AG04449 (cell line): ENCODE measurements at places on chromosomes 7 and 10.

DNA sequence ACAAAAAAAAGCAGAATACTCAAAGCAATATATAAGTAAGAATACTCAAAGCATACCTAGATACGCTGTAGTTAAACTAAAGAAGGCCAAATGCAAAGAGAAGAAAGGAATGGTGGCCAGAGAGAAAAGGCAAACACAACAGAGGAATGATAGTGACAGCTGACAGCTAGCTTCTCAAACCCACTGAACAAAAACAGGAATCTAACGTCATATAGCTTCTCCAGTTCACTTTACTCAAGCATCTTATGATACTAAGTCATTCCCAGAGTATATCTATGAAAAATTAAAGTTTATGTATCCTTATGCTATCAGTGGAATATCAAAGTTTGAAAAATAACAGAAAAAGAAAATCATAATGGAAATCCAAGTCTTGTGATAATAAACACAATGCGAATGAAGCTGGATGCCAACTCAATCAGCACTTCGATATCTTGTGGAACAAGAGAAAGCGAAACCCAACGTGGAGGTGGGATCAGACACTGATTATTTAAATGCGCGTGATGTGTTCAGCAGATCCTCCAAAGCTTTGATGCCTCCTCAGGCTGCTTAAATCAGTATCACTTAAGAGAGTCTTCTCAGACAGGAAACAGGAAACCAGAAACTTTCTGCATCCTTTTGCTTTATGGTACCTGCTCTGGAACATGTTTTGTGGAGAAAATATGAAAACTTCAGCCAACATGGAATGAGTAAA is 102.8 kb downstream of the PIP4K2A start:
- DNase-seq = no peak

GRCh38 chr7:140206616-140207389 is 30.0 kb upstream of the KDM7A start:
- no peak for DNase-seq

DNA sequence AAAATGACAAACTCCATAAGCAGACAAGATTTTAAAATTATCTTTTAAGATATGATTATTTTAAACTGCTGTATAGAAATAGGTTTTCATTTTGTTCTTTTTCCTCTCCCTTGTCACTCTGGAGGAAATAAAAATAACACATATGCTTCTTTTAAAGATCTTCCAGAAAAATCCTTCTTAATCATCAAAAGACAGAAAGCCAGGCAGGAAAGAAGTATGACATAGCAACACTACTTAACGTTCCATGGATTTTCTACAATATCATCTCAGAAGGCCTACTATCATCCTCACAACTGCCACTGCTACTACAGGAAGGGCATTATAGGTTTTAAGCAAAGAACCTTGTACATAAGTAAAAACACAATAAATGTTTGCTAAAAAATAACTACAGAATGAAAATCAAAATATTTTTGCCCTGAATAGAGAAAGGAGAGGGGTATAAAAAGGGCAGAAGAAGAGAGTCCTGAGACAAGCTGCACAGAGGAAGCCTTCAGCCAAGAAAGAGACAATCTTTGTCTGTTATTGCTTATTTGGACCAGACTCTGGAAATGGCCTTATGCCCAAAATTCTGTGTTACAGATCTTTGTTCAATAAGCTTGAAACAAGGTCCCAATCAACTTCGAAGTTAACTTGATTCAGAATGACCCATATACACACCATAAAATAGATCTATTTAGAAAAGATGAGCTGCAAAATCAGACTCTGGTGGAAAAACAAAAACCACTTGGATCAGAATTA is 67.8 kb downstream of the ABI1 start:
- DNase-seq = no peak

GRCh38 chr7:73606801-73607691 is 17.3 kb downstream of the MLXIPL start:
- no peak for DNase-seq

GRCh38 chr7:94908323-94909178 is 1.2 kb downstream of the PPP1R9A start:
- DNase-seq = no peak

DNA sequence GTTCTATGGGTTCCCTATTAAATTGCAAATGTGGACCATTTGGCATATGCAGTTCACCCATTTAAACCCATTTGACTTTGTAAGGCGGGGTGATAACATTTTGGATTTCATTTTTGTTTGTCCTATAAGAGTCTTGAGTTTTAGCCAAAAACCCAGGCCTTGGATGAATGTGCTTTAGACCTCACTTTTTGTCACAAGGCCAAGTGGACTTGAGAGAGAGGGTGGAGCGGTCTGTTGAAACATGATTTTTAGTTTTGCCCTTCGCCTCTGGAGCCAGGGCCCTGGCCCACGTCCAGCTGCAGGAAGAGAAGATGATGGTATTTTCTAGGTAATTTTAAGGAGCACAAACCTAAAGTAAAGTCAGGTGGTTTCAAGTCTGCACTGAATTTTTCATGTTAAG is 260.1 kb downstream of the SLC25A13 start:
- no peak for DNase-seq

- no peak for DNase-seq
Measured at GRCh38 chr10:44245601-44245938, 139.3 kb downstream of the CXCL12 start.

- DNase-seq = no peak
Measured at GRCh38 chr10:59711871-59712494, 2.3 kb upstream of the SLC16A9 start.

GRCh38 chr7:132298790-132299189 is 277.5 kb downstream of the PLXNA4 start:
- peak; percentile 17 for DNase-seq

DNA sequence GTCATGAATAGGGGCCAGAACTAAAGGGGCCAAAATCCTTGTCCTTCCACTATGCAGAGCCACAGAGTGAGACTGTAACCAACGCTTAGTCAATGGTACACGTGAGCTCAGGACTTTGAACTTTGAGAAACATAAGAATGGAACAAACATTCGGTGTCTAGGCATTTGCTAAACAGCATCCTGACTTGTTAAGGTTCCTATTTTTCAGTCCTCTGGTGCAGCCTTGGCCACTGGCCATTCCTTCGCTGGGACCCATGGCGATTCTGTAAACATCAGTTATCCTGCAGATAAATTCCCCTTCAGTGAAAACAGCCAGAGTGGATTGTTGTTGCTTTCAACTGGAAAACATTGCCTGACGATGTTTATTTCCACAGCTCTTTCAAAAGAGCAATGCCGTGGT is 266.8 kb downstream of the SORCS1 start:
- DNase-seq = no peak

GRCh38 chr10:43392748-43393147 is 16.2 kb downstream of the HNRNPF start:
- DNase-seq = no peak

DNA sequence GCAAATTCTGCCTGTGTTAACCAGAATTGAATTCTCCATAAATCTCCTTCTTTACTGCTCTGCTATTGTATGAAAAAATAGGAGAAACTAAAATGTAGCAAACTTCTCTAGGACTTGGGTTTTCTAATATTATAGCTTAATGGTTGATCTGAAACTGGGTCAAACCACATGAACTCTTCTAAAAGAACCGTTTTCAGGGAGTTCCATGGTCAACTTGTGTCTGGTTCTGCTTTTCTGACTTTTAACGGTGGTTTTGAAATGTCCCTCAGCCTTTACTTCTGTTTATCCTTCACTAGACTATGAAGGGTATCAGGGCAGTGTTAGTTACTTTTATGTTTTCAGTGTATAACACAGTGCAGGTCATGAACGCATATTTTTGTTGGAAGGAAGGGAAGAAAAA is 242.2 kb downstream of the TSPAN12 start:
- no peak for DNase-seq

DNA sequence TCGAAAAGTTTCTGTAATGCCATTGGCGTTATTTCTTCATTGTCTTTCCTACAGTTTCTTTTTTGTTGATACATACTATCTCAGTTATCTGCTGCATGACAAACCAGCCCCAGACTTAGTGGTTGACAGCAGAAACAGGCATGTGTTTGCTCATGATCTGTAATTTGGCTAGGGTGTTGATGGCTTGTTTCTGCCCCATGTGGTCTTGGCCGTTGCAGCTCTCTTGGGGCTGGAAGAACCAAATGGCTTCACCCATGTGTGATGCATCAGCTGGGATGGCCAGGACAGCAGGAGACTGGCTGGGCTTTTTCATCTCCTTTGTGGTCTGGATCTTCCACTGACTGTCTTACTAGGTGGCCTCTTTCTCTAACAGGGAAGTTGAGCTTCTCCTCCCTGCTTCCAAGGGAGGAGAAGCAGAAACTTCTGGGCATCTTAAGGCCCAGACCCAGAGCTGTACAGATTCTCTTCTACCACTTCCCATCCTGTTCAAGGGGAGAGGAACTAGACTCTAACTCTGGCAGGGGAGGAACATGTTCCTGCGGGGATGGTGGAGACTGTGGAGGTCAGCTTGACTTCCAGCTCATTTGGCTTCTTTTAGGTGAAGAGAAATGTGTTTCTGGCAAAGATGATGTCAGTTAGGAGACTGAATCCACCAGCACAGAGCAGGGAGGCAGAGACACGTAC is 89.3 kb downstream of the FANK1 start:
- no peak for DNase-seq

GRCh38 chr10:124035928-124036558 is 57.4 kb downstream of the CHST15 start:
- no peak for DNase-seq

DNA sequence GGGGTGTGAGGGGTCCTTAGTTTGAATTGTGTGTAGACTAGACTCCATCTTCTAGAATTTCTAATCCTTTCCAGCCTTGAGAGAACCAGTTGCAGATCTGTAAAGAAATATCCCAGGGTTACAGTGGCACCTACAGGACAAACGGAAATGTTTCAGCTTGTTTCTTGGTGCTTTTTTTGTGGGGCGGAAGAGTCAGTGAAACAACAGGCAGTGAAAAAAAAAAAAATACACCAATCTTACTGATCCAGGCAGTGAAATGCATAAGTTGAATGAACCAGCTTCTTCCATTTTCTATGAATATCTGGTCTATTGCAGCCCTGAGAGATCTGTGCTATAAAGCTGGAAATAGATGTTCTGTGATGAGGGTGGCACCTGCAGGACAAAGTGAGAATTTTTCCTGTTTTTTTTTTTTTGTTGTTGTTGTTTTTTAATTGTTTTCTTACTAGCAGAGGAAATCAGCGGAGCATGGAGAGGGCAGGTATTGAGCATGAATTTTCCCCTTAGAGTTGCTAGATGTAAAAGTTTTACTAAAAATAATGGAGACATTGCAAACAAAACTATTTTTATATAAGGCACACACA is 81.9 kb upstream of the DYNC1I1 start:
- DNase-seq = no peak

DNA sequence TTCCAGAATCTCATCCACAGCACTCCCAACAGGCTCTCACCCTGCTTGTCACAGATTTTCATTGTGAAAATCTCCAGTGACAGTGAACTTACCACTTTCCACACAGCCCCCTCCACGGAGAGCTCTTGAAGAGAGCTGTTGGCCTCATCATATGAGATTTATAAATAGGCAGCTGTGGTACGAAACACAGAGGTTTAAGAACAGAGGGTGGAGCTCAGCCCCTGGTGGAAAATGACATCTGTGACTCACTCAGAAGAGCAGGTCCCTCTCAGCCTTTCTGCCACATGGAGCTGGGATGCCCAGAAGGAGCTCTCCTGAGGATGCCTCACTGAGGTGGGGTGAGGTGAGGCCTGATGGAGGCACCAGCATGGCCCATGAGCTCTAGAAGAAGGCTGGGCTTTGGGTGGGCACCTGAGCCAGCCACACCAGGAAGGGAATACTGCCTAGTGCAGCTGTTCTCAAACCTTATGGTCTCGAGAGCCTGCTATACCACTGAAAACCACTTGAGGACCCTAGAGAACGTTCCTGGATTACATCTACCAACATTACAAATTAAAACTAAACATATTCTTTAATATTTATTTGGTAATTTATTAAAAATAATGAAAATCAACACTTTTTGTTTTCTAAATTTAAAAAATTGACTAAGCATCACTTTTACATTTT is 25.8 kb upstream of the EEPD1 start:
- DNase-seq = no peak

DNA sequence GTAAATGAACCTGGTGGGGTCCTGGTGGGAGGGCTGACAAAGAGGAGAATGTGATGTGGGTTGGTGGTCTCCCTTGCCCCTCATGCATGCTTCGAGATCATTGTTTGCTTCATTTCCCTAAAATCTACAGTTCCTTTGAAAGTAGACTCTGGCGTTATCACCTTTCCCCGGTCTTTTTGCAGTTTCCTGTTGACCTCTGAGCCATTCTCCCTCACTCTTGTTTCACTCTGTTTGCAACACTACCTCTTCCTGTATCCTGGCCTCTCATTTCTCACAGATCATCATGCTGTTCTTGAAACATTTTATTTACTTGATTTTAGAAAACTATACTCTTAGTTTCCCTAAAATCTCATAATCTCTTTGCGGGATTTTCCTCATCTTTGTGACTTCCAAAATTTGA is 179.8 kb downstream of the WNT2 start:
- DNase-seq = no peak

GRCh38 chr10:129277841-129278240 is 189.2 kb upstream of the MGMT start:
- no peak for DNase-seq

DNA sequence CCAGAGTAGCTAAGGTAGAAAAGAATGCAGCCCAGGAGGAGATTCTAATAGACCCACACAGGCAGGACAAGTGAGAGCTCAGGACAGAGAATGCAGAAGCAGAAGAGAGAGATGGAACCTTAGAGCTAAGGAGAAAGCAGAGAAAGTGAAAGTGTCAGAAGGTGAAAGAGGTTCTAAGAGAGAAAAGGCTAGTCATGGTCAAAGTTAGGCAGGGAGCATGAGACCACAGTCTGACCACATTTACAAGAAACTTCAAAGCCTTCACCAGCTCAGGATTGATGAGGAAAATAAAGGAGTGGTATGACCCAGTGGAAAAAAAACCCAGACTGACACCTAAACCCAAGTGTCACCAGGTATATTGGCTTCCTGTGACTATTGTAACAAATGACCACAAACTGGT is 131.8 kb upstream of the WDR11 start:
- no peak for DNase-seq

DNA sequence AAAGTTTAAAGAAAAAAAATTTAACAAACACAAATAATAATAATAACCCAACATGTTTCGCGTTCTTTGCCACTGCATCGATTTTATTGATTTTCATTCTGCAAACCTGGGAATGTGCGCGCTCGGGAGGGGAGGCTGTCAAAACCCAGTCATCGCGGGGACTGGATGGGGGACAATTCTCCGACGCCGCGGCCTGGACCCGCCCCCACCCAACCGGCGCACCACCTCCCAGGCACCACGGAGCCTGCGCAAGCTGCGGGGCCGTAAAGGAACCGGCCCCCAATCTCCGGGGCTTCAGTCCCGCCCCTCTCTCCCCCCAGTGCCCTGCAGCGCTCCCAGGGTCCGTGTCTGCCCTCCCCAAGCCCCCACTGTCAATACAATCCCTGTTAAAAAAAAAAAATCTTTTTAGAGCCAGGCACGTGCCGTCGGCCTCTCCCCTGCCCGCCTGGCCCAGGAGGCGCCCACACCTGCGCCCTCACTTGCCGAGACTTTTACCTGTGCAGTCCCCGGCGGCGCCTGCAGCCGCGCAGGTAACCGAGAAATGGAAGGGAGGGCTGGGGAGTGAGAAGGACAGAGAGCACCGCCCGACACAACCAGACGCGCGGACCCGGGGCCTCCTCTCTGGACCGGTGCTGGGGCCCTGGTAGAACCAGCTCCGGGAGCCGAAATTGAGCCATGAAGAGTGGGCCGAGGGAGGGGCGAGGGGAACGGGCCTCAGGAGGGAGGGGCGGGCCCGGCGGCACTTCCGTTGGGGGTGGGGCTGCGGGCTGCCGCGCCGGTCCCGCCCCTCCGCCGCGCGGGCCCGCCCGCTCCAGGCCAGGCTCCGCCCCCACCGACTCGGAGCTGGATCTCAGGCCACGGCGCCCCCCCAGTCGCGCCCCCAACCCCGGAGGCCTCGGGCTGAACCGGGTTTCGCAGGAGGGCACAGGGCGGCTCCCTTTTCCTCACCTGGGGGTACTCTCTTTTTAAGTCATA is 7.6 kb upstream of the ZNF503 start:
- DNase-seq = no peak
